ENCODE measurements at places on chromosomes 7 and 10.

DNA sequence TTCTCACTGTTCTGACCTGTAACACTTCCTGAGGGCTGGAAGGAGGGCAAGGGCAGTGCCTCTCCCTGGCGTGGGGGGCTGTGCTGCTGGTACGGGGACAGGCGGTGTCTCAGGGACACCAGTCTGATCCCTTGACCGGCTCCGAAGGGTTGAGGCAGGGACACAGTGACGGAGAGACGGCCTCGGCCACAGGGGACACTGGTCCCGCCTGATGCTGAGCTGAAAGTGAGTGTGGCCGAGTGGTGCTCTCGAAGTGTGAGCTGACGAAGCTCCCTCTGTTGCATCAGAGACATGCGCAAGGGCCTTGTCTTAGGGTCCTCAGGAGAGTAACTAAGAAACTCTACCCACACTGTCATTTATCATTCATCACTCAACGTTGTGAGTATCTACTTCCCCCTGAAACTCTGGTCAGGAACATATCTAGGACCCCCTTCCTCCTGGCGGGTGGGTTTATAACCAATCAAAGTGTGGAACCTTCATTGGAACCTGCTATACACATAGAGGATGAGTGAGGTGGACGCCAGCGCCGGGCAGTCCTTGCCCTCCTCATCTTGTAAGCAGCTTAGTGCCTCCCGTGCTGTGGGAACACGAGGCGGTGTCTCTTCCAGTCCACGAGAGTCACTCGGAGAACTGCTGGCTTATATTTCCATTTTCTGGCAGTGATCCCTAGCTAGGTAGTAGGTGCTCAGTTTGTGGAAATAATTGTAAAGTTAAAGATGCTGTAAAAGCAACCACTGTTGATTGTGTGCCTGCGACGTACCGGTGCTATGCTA lies 283.1 kb downstream of the DNAJB6 start:
- peak; percentile 7 for DNase-seq

DNA sequence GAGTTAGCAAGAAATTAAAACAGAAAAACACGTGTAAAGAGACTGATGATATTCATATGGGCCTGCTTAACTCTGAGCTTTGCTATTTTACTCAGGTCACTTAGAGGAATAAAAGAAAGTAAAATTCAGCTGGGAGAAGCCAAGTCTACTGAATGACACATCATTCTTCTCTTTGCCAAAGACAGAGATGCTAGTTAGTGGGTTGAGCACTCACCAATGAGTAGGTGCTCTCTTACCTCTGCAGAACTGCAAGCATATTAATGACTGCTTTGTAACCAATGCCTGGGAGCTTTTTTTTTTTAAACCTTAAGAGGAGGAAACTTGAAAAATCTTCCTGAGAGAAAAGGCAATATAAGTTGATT lies 44.8 kb upstream of the BAMBI start:
- no peak for DNase-seq

DNA sequence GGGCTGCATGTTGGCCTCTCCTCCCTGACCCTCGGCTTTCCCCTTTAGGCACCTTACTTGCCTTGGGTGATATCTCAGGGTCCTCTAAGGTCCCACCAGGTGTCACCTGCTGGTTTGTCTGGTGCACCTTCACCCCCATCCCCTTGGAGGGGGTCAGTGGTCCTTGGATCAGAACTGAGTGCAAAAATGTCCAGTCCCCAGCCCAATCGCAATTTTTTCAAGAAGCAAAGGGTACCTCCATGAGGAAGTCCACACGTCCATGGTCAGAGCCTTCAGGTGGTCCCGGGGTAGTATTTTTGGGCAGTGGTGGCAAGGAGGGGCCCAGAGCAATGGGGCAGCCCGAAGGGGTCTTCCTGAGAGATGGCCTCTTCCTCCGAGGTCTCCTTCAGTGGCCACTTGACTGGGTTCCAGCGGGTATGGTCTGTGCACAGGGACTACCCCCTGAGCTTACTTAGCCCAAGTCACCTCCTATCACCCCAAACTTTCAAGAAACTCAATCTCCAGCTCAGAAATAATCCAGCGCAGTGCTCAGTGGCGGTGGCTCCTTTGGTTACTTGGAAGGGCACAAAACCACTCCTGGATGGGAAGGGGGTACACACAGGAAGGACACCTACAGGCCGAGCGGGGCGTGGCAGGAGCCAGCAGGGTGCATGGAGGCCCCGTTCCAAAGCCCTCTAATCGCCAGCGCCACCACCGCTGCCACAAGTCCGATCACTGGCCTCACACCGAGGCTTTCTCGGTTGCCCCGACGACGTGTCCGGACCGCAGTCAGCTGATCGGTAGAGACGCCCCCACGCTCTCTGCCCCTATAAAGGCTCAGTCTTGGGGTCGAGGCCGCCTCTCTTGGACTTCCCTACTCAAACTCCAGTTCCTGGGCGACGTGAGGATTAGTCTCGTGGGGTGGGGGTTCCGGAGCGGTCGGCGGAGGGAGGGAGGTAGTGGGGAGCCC lies 4.5 kb downstream of the SAP25 start:
- no peak for DNase-seq

- no peak for DNase-seq
These were observed 217.6 kb downstream of the KLF6 start for GRCh38 chr10:3567291-3567963.

- no peak for DNase-seq
These were observed 66.0 kb downstream of the JCAD start for GRCh38 chr10:29993319-29993915.

DNA sequence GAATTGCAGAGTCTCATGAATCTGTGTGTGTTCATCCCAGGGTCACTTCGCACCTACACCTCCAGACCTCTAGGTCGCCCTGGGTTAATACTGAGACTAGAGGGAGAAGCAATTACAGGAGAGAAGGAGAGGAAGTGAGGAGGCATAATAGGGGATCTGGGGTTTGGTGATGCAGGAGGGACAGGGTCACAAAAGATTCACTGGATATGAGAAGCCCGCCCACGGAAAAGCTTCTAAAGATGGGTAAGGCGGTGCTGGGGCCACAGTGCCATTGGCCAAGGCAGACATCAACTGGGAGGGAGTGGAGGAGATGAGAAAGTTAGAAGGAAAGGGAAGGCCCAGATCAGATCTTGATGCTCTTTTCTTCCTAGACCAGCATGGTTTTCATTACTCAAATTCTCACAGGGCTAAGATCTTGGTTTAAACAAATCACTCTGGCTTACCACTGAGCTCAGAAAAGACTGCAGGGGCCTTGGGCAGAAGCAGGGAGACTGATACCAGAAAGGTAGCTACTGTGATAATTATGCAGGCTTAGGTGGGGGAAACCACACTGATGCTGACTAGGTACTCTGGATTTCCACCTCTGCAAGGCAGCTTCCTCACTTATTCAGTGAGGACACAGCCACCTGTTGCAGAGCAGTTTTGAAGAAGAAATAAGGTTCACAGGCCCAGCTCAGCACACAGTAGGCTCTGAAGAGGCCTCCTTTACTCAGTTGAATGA lies 17.4 kb upstream of the ZNF273 start:
- no peak for DNase-seq

- DNase-seq = no peak
These were observed 168.8 kb upstream of the PPP2R2D start for GRCh38 chr10:131731780-131732630.

- no peak for DNase-seq
These were observed 20.9 kb upstream of the UTF1 start for GRCh38 chr10:133209117-133209516.

DNA sequence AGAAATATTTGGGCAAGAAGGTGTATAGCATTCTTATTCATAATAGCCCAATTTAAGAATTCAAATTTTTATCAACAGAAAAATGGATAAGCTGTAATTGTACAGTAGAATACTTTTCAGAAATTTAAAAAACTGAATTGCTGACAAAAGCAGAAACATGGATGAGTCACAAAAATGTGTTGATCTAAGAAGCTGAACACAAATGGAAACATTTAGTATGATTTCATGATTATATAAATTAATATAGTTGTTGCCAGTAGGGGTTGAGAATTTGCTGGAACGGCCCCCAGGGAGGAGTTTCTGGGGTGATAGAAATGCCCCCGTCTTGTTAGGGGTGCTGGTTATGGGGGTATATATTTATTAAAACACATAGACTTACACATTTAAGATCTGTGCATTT lies 179.1 kb downstream of the KLF6 start:
- no peak for DNase-seq

GRCh38 chr10:17239345-17240085 lies 11.5 kb downstream of the VIM start:
- DNase-seq = no peak

- DNase-seq = no peak
These were observed 186.1 kb downstream of the MTERF1 start for GRCh38 chr7:91694351-91694841.

- DNase-seq = no peak
These were observed 51.3 kb upstream of the TAC1 start for GRCh38 chr7:97680622-97681021.

- no peak for DNase-seq
These were observed 142.6 kb upstream of the ASAH2 start for GRCh38 chr10:50393784-50394467.

DNA sequence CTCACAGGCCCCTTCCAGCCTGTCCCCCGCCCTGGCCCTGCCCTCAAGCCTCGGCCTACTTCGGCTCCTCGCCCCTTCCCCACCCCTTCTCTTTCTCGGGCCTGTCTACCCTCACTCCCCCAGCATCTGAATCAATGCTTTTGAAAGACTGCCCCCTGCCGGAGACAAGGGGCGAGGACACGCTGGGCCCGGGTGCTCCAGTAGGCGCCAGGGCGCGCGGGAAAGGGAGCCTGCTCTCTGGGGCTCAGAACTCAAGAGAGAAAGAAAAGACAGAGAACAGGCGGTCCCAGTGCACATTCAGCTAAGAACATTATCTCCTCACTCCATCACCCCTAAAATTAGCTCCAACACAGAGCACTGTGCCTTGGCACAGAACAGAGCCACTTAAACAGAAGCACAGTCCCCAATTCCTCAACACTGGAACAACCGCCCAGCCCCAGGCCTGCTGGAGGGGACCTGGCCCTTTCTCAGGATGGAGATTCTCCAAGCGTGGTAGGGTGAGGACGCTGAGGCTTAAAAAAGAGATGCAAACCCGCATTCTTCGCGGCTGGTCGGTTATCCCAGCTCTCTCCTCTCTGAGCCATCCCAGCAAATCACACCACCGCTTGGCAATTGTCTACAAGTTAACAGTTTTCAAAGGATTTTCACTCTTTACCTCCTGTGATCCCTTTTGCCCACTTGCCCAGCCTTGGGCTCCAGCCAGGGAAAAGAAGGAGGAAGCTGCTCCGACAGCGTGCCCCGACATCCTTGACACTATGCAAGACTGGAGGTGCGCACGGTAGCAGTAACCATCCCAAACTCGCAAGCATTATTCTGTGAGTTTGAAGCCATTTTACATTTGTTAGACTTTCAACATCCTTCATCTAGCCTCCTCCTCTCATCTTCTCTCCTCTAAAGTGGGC lies 2.1 kb downstream of the GIGYF1 start:
- DNase-seq = peak; percentile 83

DNA sequence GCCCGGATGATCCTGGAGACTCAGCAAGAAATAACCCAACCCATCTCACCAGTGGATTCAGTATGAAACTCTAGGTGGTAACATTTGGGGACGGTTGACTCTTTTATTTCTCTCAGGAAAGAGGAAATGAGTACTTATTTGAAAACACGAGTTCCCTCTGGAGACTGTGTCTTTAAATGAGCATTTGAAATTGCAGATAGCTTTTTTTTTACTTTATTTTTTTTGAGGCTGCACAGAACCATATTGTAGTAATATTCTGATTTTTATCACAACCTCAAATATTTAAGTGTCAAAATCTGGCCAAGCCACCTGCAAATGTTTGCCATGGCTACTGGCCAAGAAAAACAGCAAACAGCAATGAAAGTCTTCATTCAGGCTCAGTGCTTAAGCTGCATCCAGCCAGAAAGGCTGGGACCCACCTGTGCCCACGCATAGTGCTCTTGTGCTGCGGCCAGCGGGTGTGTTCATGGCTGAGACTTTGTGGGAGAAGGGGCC lies 160.8 kb downstream of the CREB5 start:
- no peak for DNase-seq

DNA sequence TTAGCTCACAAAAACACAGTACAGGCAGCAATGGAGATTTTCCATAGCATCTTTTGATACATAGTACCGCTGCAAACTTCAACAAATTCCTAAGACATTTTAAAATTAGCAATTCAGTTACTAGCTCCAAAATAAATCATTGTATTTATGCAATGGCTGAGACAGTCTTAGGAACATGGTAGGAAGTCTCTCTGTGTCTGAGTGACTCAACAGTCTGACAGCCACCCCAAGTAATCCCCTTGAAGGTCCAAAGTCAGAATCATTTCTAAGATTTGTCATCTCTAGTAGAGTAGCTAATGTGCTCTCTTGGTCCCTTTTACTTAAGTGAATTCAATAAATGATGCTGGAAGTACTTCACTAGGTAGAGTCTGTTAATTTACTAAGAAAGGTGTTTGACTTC lies 93.8 kb upstream of the NOBOX start:
- no peak for DNase-seq

GRCh38 chr10:51699145-51699474 lies 285 bp downstream of the CSTF2T start:
- no peak for DNase-seq

- DNase-seq = no peak
These were observed 52.5 kb downstream of the FAS start for GRCh38 chr10:89043052-89043451.

DNA sequence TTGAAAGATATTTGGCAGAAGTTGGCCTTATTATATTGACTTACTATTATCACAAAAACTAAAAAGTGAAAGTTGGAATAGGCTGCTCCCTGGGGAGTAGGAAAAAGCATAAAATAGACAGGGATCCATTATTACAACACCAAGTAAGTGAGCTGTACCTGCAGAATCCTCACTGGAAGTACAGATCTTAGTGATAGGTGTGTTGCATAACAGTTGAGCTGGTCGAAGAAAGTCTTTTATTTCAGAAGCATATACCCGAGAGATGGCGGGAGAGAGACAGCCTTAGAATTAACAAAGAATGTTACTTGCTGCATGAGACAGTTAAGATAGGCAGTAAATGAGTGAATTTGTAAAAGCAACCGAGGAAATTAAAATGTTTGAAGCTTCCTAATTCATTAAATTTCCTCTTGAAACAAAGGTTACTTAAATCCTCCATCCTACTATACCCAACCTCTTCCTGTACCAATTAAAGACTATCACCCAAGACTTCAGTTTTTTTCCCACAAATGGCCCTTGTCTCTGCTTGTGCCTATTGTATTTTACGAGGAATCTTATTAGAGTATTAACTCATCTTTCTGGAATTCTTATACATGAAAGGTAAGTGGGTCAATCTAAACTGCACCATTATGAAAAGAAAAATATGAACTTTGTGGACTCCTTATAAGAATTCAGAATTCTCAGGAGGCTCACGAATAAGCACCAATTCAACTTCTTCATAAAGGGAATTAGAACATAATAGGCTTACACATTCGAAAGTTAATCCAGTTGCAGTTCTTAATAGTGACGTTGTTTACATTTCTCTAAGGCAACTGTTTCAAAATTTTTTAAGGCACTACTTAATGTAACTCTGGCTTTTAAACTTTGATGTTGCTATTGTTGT lies 56.2 kb downstream of the CREM start:
- no peak for DNase-seq

GRCh38 chr7:3187444-3188040 lies 113.5 kb upstream of the SDK1 start:
- DNase-seq = no peak

GRCh38 chr10:113961182-113962031 lies 82.3 kb upstream of the ADRB1 start:
- no peak for DNase-seq

GRCh38 chr7:35909870-35910357 lies 109.1 kb downstream of the SEPTIN7 start:
- DNase-seq = no peak
